SHP77 treated with DMSO at 0.1 percent for 48 hours (cell line): ENCODE measurements at places on chromosomes 16 and 17.

GRCh38 chr16:31055613-31056012, 18.4 kb downstream of the ZNF668 start:
- no peak for DNase-seq

DNA sequence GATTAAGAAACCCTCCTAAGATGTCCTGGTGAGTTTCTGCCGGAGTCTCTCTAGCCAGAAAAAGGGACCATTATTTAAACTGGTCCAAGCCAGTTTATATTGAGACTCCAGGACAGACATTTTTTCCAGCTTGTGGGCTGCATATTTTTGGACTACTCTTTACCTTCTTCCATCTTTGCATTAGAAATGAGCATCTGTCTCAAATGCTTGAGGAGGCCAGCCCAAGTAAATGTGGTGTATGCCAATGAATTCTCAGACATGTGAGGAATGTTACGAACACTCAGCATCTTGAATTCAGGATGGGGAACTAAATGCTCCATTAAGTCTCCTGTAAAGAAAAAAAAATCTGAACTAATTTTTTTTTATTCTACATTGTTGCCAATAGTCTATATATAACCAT, 18.4 kb downstream of the TUBD1 start:
- DNase-seq, result no peak

DNA sequence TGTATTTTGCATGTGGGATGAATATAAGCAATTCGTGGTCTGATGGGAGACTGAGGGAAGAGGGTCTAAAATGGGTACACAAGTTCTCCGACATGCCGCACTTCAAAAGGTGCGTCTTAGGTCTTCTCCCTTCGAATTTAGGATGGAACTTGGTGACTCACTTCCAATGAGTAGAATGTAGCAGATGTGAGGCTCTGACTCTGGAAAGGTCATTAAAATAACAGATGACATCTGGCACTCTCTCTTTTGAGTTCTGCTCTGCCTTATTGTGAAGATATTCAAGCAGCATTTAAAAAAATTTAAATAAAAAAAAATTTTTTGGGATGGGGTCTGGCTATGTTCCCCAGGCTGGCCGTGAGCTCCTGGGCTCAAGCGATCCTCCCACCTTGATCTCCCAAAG, 92.7 kb downstream of the TMEM100 start:
- no peak for DNase-seq

GRCh38 chr17:61833536-61834193, 29.7 kb downstream of the BRIP1 start:
- DNase-seq, result no peak

- no peak for DNase-seq
Measured at GRCh38 chr16:88678224-88678979, 7.9 kb downstream of the SNAI3 start.

DNA sequence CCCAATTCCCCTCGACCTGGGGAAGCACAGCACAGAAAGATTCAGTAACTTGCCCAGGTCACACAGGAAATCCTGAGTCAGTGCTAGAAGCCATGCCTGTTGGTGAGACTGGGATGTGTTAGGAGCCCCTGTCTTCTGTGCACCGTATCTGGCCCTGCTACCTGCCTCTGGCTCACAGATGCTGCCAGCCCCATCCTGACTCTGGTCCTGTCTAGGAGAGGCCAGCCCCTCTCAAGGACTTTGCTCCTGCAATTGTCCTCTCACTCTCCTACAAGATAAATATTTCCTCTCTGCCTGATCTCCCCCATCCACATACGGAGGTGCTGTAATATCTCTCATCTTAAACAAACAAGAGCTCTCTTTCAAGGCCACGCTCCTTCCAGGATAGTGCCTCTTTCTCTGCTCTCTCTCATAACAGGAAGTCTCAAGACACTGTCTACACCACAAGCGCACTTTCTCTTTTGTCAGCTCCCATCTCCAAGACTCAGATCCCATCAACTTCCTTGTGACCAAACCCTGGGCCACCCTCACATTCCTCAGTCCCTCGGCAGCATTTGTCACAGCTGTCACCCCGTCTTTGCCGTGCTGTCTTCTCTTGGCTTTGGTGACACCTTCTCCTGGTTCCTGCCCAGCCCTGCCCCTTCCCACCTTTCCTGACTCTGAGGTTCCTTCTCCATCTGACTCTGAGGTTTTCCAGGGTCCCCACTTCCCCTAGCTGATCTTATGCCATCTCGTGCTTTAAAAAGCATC, 1.9 kb downstream of the SLC13A2 start:
- no peak for DNase-seq

GRCh38 chr16:54912720-54913119, 17.9 kb upstream of the IRX5 start:
- DNase-seq, result no peak

- DNase-seq, result no peak
Measured at GRCh38 chr16:11280616-11281522, at the start of gene PRM1. Gene PRM1 (minus strand): TSS chr16:11281330. CDS start chr16:11281238, 92 bp downstream.

GRCh38 chr16:1144476-1145382, 8.2 kb upstream of the CACNA1H start:
- no peak for DNase-seq

GRCh38 chr16:69606985-69607384, 41.2 kb downstream of the NFAT5 start:
- DNase-seq, result no peak

DNA sequence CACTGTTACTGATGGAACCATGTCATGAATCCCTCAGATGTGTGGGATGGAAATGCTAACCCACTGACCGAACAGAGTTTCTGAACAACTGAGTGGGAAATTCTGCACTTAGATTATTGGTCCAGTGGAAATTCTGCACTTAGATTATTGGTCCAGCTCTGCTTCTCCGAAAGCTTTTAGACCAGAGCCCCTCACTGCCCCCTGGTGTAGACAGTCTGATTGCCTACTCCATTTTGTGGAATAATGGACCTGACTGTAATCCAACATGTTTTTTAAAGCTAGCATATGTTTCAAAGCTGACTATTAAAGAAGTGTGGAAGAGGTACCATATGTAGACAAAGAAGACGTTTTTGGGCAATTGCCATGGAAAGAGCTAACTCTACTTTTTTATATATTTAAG, 50.3 kb upstream of the TBX2 start:
- no peak for DNase-seq

DNA sequence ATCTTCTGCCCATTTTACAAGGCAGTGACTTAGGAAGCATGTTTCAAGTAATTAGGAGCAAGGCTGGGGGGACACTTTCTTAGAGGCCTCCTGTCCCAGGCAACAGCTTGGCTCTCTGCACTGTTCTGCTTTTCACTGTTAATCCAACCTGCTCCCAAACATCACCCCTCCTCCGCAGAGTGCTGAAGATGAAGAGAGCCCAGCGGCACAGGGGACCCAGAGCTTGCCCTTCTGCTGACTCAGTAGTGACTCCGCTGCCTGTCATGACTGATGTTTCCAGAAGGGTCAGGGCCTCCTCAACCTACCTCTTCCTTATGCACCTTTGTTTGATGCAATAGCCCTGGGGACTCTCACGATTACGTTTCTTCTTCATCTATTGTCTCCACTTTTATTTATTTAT, 38.9 kb upstream of the NDRG4 start:
- no peak for DNase-seq

DNA sequence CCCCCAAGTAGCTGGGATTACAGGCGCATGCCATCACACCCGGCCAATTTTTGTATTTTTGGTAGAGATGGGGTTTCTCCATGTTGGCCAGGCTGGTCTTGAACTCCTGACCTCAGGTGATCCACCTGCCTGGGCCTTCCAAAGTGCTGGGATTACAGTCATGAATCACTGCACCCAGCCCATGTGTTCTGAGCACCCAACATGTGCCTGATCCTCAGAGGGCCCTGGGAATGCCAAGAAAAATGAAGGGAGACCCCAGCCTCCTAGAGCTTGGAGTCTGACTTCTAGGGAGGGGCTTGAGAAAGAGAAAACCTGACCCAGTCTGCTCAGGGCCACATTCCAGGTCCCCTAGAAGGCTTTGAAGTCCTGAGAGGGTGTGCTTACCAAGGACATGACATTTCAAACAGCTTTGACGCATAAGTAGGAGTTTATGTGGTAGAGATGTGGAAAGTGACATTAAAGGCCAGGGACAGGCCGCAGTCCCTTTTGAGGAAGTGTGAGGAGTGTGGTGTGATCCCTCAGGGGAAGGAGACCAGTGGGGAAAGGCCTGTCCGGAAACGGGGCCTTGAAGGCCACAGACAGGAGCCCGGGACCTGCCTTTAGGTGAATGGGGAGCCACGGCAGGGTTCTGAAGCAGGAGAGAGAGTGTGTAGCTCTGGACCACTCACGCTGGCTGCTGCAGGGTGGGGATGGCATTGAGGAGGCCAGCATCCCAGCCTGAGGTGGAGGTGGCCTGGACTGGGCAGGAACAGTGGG, 1.1 kb upstream of the CCL22 start:
- DNase-seq, result no peak

- DNase-seq, result no peak
Measured at GRCh38 chr17:16920628-16921020, 51.3 kb downstream of the TNFRSF13B start.

DNA sequence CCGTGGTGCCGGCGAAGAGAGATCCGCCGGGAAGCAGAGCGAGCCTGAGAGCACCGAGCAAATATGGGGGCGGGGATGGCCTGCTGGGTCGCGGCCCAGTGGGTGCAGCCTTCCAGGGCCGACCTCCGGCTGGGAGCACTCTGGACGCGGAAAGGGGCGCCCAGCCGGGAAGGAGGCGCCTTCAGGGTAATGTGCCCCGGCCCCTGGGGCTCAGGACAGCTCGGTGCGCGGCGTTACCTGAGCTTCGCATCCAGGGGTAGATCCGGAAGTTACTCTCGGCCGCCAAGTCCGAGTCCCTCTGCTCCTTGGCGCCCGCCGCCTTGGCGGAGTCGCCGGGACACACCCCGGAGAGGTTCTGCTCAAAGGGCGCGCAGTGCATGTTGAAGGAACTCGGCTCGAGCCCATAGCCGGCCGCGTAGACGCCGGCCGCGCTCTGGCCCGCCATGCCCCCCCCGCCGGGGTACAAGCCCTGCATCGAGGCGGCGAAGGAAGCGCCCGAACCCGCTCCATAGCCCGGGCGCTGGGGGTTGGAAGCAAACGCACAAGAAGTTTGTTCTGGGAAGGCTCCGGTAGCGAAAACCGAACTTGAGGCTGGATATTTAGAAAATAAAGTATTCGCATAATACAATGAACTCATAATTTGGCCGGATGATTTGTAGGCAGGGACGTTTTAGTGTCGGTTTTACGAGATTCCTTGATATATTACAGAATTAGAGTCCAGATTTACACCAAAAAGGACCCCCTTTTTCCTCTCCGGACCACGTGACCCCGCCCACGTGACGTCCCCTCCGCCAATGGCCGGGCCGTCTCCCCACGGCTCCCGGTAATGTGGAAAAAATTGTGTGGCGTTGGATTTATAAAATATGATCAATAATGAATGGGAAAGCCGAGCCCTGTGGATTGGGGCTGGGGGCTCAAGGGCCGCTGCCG, at the start of gene HOXB7:
TSS of gene HOXB7 (minus strand) at position 736 of the 930 bp plus-strand sequence. CDS start at position 637, 99 bp downstream.
- peak; percentile 47 for DNase-seq

GRCh38 chr16:80883159-80883642, 78.8 kb upstream of the CDYL2 start:
- no peak for DNase-seq

DNA sequence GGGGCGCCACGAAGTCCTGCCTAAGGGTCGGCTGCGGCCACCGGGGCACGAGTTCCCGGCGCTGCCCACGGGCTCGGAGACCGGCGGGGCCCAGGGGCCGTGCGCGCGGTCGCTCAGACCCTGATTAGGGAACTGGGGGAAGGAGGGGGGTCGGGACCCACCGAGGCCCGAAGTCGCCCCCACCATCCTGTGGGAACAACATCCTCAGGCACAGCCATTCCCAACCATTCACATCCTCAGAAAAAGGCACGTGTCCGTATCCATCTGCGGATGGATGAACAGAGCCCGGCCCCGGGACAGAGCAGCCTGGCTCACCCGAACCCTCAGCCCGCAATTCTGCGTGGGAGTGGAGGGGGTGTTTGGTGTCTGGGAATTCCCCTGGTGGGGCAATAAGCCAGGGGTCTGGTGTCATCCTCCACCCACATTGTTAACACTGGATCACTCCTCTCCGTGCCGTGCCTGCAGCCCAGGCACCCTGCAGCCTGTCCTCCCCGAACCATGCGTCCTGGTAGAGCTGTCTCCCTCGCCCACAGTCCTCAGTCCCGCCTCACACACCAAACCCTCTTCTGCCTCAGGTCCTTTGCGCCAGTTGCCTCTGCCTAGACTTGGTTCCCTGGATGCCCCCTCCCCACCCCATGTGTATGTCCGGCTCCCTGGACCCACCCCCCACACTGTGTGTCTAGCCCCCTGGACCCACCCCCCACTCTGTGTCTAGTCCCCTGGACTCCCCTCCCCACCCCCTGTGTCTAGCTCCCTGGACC, 789 bp upstream of the CCDC57 start:
- DNase-seq, result no peak

- DNase-seq, result no peak
Measured at GRCh38 chr17:34252444-34253138, 2.5 kb upstream of the CCL2 start.

DNA sequence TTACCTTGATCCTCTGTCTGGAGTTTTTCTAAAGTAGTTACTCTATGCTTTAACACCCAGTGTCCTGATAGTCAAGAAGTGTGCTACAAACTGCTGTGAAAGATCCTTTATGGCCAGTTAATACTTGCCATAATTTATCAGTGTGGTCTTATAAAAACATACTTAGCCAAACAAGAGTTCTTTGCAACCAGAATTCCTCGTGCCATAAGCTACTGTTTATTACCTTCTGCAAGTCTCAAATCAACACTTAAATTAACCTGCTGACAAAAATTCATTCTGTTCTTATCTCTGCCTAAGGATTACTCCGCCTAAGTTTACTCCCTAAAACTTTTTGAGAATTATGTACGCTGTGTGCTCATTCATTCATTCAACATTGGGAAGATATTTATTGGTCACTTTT, 22.8 kb downstream of the ZNF75A start:
- DNase-seq, result no peak

- DNase-seq, result no peak
Measured at GRCh38 chr17:27244011-27244410, 49.9 kb upstream of the WSB1 start.

DNA sequence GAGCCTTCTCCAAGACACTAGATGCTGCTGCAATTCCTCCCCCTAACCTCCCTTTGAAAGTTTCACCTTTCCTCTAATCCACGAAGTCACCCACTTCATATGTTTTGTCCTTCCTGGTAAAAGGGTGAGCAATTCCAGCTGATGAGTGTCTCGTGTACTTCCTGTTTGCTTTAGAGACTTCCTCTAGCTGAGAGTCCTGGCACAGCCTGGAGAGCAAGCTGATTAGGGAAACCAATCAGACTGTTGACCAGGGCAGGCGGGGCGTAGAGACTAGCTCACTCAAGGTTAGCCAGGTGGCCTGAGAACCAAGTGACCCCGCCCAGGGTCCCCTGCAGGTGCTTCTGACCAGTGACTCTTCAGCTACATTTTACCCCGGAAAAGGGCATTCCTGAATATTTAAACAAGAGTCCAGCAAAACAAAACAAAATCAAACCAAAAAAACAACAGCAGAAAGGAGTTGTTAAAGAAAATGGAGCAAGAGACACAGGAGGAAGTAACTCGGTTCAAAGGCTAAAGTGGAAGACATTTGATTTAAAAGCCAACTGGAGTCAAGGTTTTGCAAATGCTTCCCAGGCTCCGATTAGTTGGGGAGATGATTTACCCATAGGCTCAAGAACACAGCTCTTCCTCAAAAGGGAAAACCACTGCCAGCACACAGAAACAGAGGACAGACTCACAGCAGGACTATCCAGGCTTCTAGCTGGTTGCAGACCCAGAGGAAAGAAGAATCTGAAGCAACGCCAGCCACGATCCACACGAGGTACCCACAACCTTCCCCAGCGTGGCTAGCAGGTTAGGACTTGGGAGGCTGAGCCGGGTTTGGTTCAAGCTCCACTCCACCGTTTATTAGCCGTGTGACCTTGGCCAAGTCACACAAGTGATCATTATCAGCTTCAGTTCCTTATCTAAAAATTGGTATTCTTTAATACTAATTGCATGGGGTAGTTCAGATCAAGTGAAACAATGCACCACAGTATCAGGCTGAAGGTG, 13.4 kb downstream of the HSPB9 start:
- DNase-seq, result peak; percentile 65
